ENCODE measurements at places on chromosomes 16 and 17. TPM values are rescaled to one million over a fixed set of nuclear protein-coding genes. Genes with fewer than 3 reads are reported as not detected.
A peak's percentile ranks its signal among the peaks of the same experiment; 100 is the strongest.

GRCh38 chr16:55515111-55515510, 6.2 kb downstream of the LPCAT2 start:
- no peak for DNase-seq

Gene MYL4
- total RNA-seq: 31.7 TPM

GRCh38 chr17:42521036-42521435, 15.0 kb upstream of the NAGLU start:
- DNase-seq: no peak

DNA sequence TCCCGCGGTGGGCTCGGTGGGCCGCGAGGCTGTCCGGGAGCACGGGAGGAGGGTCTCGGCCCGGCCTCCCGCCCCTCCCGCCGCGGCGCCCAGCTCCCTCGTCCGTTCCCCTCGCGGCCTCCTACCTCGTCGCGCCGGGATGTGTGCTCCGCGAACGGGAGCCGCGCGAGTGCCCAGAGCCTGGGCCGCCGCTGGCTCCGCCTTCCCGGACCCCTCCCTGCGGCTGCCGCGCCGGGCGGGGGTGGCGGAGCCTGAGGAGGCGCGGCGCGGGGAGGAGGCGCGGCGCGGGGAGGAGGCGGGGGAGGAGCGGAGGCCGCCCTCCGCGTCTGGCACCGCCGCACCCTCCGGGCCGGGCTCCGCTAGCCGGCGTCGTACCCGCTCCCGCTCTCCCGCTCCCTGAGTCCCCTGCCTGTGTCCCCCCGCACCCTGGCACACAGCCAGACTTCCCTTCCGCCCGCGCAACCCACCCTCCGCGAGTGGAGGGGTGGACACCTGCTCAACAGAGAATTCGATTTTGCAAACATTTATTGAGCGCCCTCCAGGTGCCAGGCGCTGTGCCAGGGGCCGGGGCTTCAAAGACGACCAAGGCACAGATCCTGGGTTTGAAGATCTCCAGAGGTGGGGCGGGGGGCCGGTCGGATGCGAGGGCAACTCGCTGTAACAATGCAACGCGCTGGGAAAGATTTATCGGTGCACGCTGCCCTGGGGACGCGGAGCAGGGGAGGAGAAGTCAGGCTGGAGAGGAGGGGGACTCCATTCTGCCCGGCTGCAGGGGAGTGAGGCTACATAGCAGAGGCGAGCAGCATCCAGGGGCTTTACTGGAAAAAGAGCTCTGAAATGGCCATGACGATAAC, at the start of gene MPP3:
Gene MPP3, minus strand, starts transcription at position 171 of the 854 bp plus-strand sequence. CDS start 1,240 bp downstream, outside the sequence.
- DNase-seq: peak; percentile 26

DNA sequence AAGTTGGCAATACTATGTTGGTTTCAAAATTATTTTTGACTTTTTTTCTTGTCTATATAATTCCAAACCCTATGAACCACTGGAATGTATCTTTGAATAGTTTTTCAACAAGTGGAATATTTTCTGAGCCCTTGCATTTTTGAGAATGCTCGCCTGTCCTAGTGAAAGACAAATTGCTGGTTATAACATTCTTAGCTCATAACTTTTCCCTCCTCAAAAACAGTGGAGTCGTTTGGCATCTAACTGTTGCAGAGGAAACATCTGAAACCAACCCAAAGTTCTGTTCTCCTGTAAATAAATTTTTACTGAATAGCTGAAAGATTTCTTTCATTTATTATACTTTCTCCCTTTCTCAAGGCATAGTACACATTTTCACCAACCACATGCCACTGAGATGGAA, 11.3 kb upstream of the COX10 start:
- DNase-seq: no peak

DNA sequence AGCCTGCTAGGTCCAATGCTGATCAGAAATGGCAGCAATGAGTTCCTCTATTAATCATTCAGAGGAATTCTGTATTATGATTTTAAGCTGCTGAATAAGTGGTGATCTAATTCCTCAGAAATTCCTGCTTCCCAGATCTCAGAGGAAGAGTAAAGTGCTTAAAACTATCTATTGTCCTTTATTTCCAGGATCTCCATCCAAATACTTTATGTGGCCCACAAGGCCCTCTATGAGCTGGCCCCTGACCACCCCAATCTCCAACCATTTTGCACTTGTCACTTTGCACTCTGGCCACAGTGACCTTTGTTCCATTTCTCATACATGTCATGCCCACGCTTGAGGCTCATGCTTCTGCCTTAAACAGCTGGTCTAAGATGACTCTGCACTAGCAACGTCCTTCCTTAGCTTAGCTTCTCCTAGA, 93.7 kb downstream of the CA10 start:
- no peak for DNase-seq

Gene KRT28
- not detected for total RNA-seq

Data from urinary bladder (tissue), 4 donors.